ENCODE measurements at places on chromosomes 2 and 18. TPM values are rescaled to one million over a fixed set of nuclear protein-coding genes. Genes with fewer than 3 reads are reported as not detected.

Gene CCDC85A
- 0.05 TPM for total RNA-seq

Gene SLC9A4
- not detected for total RNA-seq

Gene TEKT4
- not detected for total RNA-seq

Gene PRKAG3
- total RNA-seq = not detected

Gene STK39
- total RNA-seq = 0.92 TPM

Gene DYSF
- total RNA-seq = 20.8 TPM

Gene SOWAHC
- 8.5 TPM for total RNA-seq

Gene CCDC141
- 0.37 TPM for total RNA-seq

Gene SERPINB11
- total RNA-seq = 0.47 TPM

GRCh38 chr18:72984290-72984689 is 116.5 kb upstream of the NETO1 start:
- DNase-seq = no peak
- H3K36me3 ChIP-seq = no peaks in the 10 kb centered on the region
- no peaks in the 10 kb centered on the region for H3K27me3 ChIP-seq
- no peak overlapping the region for H3K27ac ChIP-seq

GRCh38 chr2:44273076-44273475 is 2.2 kb upstream of the SLC3A1 start:
- no peaks in the 10 kb centered on the region for H3K27me3 ChIP-seq
- no peak for DNase-seq
- H3K4me1 ChIP-seq = peaks cover 7% of the 10 kb centered on the region
- no peak overlapping the region for H3K27ac ChIP-seq

GRCh38 chr2:195238379-195238778 is 418.6 kb upstream of the SLC39A10 start:
- no peaks in the 10 kb centered on the region for H3K36me3 ChIP-seq
- H3K4me3 ChIP-seq = no peak overlapping the region
- DNase-seq = no peak
- H3K27ac ChIP-seq = no peak overlapping the region
- no peaks in the 10 kb centered on the region for H3K4me1 ChIP-seq
- no peaks in the 10 kb centered on the region for H3K27me3 ChIP-seq

GRCh38 chr2:205995260-205995659 is 90.7 kb downstream of the INO80D start:
- H3K4me1 ChIP-seq = no peaks in the 10 kb centered on the region
- no peak overlapping the region for H3K4me3 ChIP-seq
- no peak for DNase-seq
- H3K36me3 ChIP-seq = peaks cover 2% of the 10 kb centered on the region
- no peak overlapping the region for H3K27ac ChIP-seq

DNA sequence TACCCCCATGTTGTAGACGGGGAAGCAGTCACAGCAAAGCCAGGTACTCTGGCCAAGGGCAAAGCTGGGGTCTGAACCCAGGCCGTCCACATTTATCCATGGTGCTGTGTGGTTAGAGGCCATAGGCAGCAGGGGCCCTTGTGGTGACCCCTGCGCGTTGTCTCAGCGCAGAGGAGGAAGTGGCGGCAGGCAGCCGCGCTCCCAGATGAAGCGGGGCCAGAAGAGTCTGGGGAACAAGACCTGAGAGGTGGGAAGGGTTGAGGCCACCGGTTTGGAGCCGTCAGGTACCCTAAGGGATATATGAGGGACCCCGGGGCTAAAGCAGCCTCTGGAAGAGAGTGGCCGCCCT is 770 bp downstream of the ZNF396 start:
- peak overlapping the region; percentile 55 for H3K4me3 ChIP-seq
- DNase-seq = peak; percentile 37
- H3K36me3 ChIP-seq = no peaks in the 10 kb centered on the region

DNA sequence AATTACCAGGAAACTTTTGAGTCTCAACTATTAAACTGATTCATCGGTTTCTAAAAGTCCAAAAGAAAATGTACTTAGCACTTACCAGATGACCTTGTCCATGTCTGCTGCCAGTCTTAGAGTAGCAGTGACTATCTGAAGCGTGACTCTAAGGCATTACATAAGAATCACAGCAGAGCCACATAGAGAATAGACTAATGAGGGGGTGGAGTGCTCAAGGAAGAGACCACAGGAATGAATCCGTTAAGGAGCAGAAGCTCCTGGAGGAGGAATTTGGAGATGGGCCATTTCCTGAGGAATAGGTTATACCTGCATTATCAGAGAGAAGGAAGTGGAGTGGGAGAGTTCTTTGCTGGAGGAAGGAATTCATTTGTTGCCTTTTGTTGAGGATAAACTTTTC is 116.0 kb downstream of the MAP3K20 start:
- no peak for DNase-seq
- H3K4me1 ChIP-seq = no peaks in the 10 kb centered on the region
- no peak overlapping the region for H3K27ac ChIP-seq
- H3K4me3 ChIP-seq = no peak overlapping the region

DNA sequence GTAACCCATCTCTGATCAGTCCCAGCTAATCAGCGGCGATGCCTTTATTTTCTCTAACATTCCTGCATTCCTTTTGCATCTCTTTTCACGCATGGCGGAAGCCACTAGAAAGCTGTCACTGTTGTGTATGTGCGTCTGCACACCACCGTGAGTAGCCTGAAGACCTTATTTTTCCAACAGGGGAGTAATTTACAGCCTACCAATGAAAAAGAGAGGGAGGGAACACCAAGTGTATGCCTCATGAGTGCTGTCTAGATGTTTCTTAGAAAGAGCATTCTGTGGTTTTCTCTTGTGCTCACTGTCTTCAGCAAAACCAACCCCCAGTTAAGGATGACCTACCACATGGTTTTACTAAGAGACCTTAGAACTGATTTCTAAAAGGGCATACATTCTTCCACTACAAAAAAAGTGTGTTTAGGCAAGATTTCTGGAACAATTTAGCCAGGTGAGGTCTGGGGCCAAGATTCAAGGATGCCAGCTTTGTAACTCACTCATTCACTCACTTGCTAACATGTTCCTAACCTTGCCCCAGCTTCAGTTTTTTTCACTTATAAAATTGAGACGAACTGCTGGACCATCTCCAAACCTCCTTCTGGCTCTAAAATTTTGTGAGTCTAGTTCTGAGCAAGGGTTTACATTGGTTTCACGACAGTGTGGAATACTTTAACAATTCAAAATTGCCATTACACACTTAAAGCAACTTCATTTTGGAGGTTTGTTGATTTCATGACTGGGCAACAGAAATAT is 51.4 kb downstream of the BCL2 start:
- H3K27ac ChIP-seq = no peak overlapping the region
- H3K36me3 ChIP-seq = no peaks in the 10 kb centered on the region
- no peaks in the 10 kb centered on the region for H3K4me1 ChIP-seq
- no peaks in the 10 kb centered on the region for H3K27me3 ChIP-seq
- DNase-seq = no peak

DNA sequence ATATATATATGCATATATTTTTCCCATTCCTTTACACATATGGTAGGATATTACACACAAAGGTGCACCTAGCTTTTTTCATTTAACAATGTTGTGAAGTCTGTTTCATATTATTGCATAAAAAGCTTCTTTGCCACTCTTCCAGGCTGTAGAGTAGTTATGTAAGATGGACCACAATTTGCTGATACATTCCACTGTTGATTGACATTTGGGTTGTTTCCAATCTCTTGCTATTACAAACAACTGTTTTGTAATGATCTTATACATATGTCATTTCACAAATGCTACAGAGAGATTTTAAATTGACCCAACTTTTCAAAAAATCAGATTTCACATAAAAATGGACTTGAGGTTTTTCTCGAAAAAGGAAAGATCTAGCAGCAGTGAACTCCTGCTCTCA is 301.4 kb downstream of the CDCA7 start:
- H3K36me3 ChIP-seq = no peaks in the 10 kb centered on the region
- no peak for DNase-seq
- no peak overlapping the region for H3K4me3 ChIP-seq
- no peak overlapping the region for H3K27ac ChIP-seq
- no peaks in the 10 kb centered on the region for H3K27me3 ChIP-seq

DNA sequence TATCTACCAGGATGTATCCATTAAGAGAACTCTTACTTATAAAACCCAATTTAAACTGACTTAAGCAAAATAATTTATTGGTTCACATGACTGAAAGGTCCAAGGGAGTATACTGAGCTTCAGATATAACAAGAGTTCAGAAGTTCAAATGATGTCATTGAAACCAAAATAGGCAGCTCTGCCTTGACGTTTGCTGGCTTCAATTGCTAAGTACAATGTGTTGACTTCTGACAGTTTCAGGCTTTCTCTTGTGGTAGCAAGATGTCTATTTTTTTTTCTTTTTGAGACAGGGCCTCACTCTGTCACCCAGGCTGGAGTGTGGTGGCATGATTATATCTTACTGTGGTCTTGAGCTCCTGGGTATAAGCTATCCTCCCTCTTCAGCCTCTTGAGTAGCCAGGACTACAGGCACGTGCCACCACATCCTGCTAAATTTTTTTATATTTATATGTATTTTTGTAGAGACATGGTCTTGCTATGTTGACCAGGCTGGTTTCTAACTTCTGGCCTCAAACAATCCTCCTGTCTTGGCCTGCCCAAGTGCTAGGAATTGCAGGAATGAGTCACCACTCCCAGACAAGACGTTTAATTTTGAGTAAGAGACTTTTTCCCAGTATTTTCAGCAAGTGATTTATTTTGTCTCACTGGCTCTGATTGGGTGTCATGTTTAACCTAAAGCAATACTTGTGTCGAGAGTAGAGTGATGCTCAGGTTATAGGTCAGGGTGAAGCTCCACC is 184.8 kb downstream of the NR4A2 start:
- no peak for DNase-seq
- H3K36me3 ChIP-seq = no peaks in the 10 kb centered on the region
- H3K27me3 ChIP-seq = no peaks in the 10 kb centered on the region
- no peak overlapping the region for H3K4me3 ChIP-seq
- H3K4me1 ChIP-seq = no peaks in the 10 kb centered on the region

DNA sequence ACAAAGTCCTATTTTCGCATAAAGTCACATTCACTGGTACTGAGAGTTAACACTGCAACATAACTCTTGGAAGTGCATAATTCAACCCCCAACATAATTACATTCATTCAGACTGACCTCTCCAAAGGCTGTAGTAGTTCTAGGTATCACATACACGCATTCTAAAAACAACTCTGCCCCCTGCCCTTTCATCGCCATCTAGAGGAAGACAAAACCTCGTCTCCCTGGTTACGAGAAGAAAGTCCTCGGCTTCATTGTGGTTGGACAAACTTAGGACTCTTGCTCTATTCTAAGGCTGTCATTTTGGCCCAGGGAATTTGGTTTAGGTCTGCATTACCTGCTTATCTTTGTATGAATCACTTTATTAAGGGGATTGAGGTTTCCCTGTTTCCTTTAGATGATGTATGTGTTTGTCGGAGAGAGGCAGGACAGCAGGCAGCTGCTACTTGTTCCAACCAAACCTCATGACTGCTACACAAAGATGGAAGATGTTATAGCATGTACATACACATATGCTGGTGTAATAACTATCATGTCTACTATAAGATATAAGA is 215.4 kb upstream of the NRXN1 start:
- no peaks in the 10 kb centered on the region for H3K4me1 ChIP-seq
- H3K4me3 ChIP-seq = no peak overlapping the region
- no peak overlapping the region for H3K27ac ChIP-seq

GRCh38 chr2:127321303-127321702 is 27.4 kb upstream of the ERCC3 start:
- no peak overlapping the region for H3K27ac ChIP-seq
- no peaks in the 10 kb centered on the region for H3K4me1 ChIP-seq
- no peak overlapping the region for H3K4me3 ChIP-seq
- peaks cover 47% of the 10 kb centered on the region for H3K36me3 ChIP-seq
- H3K27me3 ChIP-seq = no peaks in the 10 kb centered on the region

DNA sequence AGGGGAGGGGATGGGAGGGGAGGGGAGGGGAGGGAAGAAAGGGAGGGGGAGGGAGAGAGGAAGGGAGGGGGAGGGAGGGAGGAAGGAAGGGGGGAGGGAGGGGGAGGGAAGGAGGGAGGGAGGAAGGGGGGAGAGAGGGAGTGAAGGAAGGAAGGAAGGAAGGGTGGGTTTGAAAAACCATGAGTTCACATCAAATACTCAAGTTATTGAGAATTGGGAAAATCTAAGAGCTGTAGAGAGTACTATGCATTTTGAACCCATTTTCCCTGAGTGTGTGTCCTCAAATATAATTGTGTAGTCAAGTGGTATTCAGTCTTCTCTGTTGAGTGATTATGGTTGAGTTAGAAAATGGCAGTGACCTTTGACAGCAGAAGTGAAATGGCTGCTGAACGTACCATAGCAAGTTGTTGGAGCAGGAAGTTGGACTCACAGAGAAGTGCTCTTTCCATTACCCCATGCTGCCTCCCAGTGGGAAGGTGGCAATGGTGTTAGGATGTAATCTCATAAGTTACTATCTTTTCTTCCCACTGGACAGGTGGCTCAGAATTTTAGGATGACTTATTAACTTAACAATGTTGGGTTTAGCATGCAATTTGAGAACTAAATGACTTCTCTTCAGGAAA is 214.6 kb downstream of the SETBP1 start:
- H3K27ac ChIP-seq = no peak overlapping the region
- DNase-seq = no peak
- H3K27me3 ChIP-seq = no peaks in the 10 kb centered on the region
- H3K4me3 ChIP-seq = no peak overlapping the region

DNA sequence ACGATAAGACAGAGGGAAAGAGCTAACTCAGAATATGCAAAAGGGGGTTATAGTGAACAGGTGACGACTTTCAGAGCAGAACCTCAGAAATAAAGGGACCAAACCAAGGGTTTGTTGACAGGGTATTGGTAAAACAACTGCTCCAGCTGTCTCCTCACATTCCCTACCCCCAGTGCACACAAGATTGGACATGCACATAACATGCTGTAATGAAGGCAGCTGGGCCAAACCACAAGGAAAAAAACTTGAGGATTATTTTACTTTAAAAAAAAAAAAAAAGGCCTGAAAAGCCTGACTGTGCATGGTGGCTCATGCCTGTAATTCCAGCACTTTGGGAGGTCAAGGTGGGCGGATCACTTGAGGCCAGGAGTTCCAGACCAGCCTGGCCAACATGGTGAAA is 3.5 kb downstream of the RBM43 start:
- DNase-seq = no peak
- no peak overlapping the region for H3K27ac ChIP-seq
- H3K4me1 ChIP-seq = no peaks in the 10 kb centered on the region
- H3K4me3 ChIP-seq = no peak overlapping the region
- H3K36me3 ChIP-seq = peaks cover 3% of the 10 kb centered on the region

GRCh38 chr2:118374974-118375755 is 286.9 kb downstream of the INSIG2 start:
- no peaks in the 10 kb centered on the region for H3K36me3 ChIP-seq
- no peak overlapping the region for H3K27ac ChIP-seq
- no peaks in the 10 kb centered on the region for H3K27me3 ChIP-seq
- no peaks in the 10 kb centered on the region for H3K4me1 ChIP-seq
- no peak for DNase-seq

DNA sequence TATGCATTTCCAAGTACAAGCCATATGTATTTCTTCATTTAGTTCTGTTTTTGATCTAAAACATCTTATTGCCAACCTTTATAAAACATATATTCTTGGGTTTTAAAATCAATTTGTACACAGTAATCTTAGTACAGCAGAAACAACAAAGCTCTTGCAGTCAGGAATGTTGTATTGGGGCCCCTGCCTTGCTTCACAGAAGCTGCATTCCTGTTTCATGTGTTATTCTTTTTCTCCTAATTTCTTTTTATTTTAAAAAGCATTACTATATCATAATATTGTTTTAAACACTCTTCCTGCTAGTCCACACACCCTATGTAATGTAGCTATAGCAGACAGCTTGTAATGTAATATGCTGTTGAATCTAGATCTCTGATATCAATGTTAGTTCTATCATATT is 24.0 kb downstream of the SERPINB7 start:
- no peak overlapping the region for H3K4me3 ChIP-seq
- no peaks in the 10 kb centered on the region for H3K4me1 ChIP-seq
- no peak overlapping the region for H3K27ac ChIP-seq

Data from liver (tissue), 10 donors.